ENCODE measurements at places on chromosomes 1 and 21.

DNA sequence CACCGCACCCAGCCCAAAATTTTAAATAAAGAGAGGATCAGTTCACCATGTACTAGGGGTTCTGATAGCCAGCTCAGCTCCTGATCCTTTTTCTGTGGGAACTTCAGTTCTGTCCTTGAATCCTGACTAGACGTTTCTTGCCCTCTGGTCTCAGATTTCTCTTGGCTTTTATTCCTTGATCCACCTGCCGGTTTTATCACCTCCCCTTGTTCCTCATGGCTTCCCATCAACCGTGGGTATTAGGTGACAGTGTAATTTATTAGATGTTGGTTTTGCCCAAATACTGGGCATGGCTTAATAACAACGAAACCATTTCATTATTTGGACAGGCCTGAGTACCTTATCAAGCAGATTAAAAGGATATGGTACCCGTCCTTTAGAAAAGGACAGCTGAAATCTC, 22.5 kb downstream of the SLC45A1 start:
- DNase-seq: no peak

- DNase-seq: peak; percentile 51
Measured at GRCh38 chr1:67892476-67893125, 59.3 kb upstream of the GNG12 start.

DNA sequence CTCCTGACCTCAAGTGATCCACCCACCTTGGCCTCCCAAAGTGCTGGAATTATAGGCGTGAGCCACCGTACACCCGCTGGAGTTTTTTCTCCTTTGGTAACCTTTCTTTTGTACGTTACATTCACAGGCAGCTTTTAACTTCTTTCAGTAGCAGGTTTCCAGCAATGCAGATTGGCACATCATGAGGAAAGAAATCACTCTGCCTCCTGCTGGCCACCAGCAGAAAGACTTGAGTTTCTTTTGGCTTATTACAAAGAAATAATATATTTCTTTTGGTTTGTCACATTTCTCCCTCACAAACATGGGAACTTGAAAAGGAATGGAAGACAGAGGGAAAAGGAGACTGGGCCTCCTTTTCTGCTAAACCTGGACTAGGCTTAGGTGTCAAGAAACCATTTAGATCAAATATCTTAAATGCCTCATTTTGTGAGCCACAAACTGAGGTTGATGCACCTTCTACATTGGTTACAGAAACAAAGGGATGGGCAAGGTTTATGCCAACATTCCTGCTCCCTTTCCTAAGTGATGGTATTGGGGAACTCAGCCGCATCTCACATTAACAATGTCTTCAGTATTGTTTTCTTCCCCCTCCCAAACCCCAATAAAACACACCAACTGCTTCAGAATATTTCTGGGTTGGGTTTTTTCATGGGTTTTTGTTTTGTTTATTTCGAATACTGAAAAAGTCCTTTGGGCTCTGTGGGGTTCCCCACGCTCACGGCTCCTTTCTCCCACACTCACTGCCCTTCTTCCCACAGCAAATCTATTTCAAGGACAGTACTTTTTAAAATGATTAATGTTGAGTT, 7.7 kb downstream of the ENSA start:
- DNase-seq: peak; percentile 70

- peak; percentile 36 for DNase-seq
Measured at GRCh38 chr1:202860744-202861419, 28.1 kb downstream of the RABIF start.

- peak; percentile 88 for DNase-seq
Measured at GRCh38 chr1:230090194-230090711, 23.2 kb downstream of the GALNT2 start.

- no peak for DNase-seq
Measured at GRCh38 chr1:243413431-243414151, 157.8 kb downstream of the SDCCAG8 start.

- no peak for DNase-seq
Measured at GRCh38 chr1:15833069-15833679, 14.3 kb upstream of the SPEN start.

DNA sequence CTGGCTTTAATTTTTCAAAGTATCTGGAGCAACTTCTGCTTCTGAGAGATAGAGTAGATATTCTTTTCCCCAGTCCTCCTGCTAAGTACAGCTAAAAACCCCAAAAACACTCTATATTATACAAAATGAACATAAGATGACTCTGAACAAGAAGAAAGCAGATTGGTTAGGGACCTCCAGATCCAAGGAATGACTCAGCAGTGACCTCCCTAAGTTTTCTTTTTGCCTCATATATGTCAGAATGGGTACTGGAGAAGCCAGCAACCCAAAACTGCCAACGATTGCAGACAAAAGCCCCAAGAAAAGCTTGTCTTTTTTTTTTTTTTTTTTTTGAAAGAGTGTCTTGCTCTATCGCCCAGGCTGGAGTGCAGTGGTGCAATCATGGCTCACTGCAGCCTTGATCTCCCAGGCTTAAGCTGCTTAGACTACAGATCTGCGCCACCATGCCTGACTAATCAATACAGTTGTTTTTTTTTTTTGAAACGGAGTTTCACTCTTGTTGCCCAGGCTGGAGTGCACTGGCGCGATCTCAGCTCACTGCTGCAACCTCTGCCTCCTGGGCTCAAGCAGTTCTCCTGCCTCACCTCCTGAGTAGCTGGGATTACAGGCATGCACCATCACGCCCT, 22.7 kb downstream of the NDUFS5 start:
- no peak for DNase-seq

GRCh38 chr1:246748867-246749266, 24.7 kb downstream of the SCCPDH start:
- peak; percentile 40 for DNase-seq

- no peak for DNase-seq
Measured at GRCh38 chr1:214370615-214371014, 89.7 kb downstream of the SMYD2 start.

- DNase-seq: peak; percentile 61
Measured at GRCh38 chr1:76864383-76864782, 2.9 kb upstream of the ST6GALNAC5 start.

DNA sequence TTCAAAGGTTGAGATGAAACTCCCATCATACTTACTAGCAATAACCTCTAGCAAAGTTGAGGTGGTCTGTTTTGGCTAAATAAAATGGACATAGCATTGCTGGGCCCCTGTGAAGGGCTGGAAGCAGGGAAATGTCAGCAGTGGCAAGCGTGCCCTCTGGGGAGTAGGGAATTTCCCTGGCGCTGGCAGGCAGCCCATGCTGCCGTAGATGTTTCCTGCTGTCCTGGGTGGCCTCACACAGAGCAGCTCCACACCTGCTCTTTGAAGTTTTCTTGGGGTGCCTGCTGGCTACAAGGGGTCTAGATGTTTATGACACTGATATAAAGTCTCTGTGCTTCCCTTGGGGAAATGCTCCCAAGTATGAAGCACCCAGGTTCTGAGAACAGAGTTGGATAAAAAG, 30.2 kb downstream of the ADARB1 start:
- no peak for DNase-seq

DNA sequence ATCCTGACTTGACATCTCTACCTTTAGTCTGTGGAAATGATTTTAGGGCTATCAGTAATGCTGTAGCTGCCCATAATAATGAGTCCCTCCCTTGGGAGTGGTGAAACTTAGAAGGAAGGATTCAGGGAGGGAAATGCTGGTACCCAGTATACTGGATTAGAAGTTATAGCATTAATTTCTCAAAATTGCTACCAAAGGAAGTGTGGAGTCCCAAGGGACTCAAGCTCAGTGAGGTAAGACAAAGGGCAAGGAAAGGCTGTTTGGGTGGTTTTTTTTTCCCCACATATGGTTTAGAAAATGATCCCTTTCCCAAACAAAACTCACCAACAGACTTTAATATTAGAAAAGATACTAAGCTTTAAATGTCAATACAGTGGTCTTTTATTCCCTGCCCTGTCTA, 99.9 kb downstream of the CD247 start:
- DNase-seq: no peak

- DNase-seq: peak; percentile 18
Measured at GRCh38 chr1:200154069-200154767, 126.7 kb downstream of the NR5A2 start.

DNA sequence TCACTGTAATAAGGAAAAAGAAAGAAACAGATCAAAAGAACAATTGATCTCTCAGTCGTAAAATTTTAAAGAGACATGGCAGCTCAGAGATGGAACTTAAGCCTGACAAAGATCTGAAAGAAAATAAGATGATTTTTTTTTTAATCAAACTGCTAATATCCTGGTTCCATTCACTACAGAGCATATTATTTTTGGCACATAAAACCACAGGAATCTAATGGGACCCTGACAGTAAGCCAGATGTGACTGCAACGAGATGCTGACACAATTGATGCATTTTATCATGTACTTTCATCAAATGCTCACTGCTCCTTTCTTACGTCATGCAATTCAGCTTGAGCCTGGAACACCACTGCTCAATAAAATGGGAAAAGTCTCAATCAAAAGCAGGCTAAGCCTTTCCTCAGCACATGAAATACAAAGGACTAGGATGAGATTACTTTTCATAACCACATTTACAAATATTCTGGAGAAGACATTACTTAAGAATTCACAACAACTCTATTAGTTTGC, 16.6 kb downstream of the GPATCH2 start:
- DNase-seq: peak; percentile 34

- DNase-seq: peak; percentile 82
Measured at GRCh38 chr1:110055493-110056284, 14.8 kb downstream of the ALX3 start.

DNA sequence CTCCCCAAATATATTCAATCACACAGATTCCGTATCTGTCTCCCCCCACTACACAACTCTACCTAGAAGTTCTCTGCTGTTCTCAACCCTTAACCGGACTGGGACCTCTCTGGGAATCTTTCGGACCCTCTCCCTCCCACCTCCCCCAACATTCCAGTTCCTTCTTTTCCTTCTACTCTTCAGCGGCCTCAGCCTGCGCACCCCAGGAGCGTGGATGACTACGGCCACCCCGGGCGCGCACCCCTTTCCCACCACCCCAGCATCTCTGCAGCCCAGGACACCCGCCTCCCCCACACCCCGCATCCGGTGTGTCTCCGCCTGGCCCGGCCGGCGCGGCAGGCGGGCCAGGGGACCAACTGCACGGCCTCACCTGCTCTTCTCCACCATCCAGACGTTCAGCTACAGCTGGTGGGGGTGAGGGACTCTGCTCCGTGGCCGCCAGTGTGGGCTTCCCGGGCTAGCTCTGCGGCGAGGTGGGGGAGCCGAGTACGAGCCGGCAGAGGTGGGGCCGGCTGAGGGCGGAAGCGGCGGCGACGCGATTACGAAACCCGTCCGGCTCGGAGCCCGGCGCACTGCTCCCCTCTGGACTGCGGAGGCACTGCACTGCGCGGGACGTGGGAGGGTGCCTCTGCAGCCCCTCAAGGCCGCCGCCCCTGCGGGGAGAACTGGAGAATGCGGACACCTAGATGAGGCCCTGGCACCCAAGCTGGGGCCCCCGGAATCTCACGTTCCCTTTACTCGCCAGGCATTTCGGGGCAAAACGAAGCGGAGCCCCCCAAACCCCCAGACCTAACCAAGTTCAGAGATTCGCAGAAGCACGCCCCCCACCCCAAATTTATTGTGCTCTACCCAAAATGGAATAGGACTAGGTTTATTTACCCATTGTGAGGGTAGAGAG, at the start of gene CDC42SE1:
Gene CDC42SE1, minus strand, starts transcription at position 514 of the 898 bp plus-strand sequence. CDS start 3,892 bp downstream, outside the sequence.
- peak; percentile 81 for DNase-seq

- no peak for DNase-seq
Measured at GRCh38 chr1:70483342-70483741, 72.3 kb downstream of the CTH start.

Data from EH (cell line).